ENCODE measurements at places on chromosomes 7 and 10. TPM values are rescaled to one million over a fixed set of nuclear protein-coding genes. Genes with fewer than 3 reads are reported as not detected.

DNA sequence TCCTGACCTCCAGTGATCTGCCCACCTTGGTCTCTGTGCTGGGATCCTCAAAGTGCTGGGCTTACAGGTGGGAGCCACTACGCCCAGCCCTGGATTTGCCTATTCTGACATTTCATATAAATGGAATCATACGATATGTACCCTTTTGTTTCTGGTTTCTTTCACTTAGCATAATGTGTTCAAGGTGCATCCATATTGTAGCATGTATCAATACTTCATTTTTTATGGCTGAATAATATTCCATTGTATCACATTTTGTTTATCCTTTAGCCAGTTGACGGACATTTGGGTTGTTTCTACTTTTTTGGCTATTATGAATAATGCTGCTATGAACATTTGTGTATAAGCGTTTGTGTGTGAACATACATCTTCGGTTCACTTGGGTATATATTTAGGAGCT is 4.8 kb upstream of the HILPDA start:
- H3K4me3 ChIP-seq, result no peak overlapping the region
- H3K36me3 ChIP-seq, result no peaks in the 10 kb centered on the region
- no peak for DNase-seq
- peaks cover 7% of the 10 kb centered on the region for H3K4me1 ChIP-seq
- H3K27me3 ChIP-seq, result no peaks in the 10 kb centered on the region
- no peak overlapping the region for H3K27ac ChIP-seq

GRCh38 chr7:85685901-85686300 is 499.0 kb upstream of the SEMA3D start:
- no peaks in the 10 kb centered on the region for H3K27me3 ChIP-seq
- DNase-seq, result no peak
- H3K4me3 ChIP-seq, result no peak overlapping the region
- no peak overlapping the region for H3K27ac ChIP-seq

SLC26A3 gene
- 0.53 TPM for total RNA-seq

DNA sequence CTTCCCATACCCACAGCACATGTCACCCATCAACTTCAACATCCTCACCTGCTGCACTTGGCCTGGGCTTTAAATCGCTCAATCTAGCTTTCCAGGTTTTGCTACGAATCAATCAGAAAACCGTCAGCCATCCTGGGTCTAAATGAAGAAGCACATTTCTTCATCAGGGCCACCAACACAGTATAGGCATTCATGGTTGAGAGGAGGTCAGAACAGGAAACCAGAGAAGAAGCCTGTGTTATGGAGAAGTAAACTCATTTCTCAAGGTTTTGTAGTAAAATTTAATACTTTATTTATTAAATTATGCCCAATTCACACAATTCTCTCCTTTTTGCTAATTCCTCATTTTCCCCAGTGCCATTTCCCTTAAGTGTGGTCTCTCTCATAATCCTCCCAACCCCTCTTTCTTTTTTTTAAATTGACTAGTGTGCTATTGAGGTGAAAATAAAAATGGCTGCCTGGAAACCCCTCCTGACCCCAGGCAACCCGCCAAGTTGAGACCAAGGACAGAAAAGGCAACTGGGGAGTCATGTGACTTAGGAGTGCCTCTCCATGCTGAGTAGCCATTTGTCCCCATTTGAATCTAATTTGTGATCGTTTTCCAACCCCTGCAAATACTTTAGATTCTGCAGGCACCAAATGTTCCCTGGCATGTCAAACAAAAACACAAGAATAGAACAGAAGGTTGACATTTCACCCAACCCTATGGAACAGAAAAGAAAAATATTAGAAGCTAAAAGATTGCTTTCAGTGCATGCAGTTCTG is 181.1 kb upstream of the NAMPT start:
- H3K27me3 ChIP-seq, result no peaks in the 10 kb centered on the region
- H3K4me1 ChIP-seq, result peaks cover 12% of the 10 kb centered on the region
- H3K27ac ChIP-seq, result no peak overlapping the region
- no peak overlapping the region for H3K4me3 ChIP-seq
- no peak for DNase-seq
- H3K36me3 ChIP-seq, result no peaks in the 10 kb centered on the region

- H3K36me3 ChIP-seq, result no peaks in the 10 kb centered on the region
- no peaks in the 10 kb centered on the region for H3K4me1 ChIP-seq
- H3K4me3 ChIP-seq, result no peak overlapping the region
These were observed 98.3 kb upstream of the NPVF start for GRCh38 chr7:25326501-25327156.

DNA sequence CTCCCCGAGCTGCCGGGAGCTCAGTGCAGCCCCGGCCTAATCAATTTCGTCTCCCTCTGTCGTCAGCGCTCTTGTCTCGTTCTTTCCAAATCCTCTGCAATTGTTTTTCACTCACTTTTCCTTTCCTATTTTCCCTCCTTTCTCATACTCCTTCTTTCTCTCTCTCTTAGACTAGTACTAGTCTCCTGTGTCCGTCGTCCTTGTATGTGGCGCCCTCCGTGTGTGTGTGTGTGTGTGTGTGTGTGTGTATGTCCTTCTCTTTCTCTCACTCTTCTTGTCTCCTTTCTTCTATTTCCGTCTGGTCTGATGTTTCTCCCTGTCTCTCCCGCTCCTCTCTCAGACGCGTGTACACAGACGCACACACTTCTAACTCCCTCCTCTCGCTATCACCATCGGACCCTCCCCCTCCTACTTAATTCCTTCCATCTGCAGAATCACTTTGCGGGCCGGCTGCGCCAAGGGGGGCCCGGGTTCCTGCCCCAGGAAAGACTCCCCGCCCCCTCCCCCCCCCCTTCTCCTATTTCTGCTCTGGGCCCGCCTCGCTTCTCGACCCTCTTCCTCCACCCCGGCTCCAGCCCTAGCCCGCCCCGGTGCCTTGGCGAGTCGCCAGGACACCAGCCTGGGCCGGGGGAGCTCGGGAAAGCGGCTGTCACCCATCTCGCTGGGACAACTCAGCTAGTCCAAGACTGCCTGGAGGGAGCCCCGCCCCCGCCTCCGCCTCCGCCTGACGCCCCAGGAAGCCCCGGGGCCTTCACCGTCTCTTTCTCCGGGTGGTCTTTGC is 743 bp upstream of the ZCCHC24 start:
- peaks cover 3% of the 10 kb centered on the region for H3K27me3 ChIP-seq
- H3K27ac ChIP-seq, result no peak overlapping the region
- no peak for DNase-seq
- H3K36me3 ChIP-seq, result no peaks in the 10 kb centered on the region

DNA sequence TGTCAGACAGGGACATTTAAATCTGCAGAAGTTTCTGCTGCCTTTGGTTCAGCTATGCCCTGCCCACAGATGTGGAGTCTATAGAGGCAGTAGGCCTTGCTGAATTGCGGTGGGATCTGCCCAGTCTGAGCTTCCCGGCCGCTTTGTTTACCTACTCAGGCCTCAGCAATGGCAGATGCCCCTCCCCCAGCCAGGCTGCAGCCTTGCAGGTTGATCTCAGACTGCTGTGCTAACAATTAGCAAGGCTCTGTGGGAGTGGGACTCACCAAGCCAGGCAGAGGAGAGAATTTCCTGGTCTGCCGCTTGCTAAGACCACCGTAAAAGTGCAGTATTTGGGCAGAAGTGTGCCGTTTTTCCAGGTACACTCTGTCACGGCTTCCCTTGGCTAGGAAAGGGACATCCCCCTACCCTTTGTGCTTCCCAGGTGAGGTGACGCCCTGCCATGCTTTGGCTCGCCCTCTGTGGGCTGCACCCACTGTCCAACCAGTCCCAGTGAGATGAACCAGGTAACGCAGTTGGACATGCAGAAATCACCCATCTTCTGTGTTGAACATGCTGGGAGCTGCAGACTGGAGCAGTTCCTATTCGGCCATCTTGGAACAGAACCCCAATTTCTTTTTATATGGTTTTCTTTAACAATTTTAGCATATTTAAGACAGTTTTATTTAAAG is 28.4 kb upstream of the VWDE start:
- H3K4me1 ChIP-seq, result no peaks in the 10 kb centered on the region
- no peaks in the 10 kb centered on the region for H3K36me3 ChIP-seq
- no peaks in the 10 kb centered on the region for H3K27me3 ChIP-seq
- no peak for DNase-seq

GRCh38 chr10:32055478-32056135 is 618 bp downstream of the KIF5B start:
- H3K27ac ChIP-seq, result peak overlapping the region; percentile 87
- H3K27me3 ChIP-seq, result no peaks in the 10 kb centered on the region
- DNase-seq, result no peak
- peak overlapping the region; percentile 83 for H3K4me3 ChIP-seq

DNA sequence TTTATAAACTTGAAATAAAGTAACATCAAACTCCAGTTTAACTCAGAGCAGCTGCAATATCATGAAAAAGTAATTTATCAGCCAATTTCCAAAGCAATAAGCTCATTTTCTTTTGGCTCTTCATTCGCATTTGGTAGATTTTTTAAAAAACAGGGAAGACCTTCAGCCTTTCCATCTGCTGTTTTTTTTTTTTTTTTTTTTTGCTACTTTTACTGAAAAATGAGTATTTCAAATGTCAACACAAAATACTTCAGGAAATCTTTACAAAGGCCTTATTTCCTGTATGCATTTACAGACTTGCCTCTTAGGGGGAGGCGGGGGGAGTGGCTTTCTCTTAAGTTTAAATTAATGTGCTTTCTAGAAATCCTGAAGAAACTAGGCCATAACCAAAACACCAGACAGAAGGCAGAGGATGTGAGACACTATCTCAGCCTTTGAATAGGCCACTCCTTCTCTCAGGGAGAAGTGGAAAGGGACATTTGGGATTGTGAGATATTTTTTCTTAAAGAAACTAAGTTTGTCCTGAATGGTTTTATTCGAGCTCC is 91.8 kb downstream of the COL28A1 start:
- H3K27ac ChIP-seq, result no peak overlapping the region
- H3K36me3 ChIP-seq, result no peaks in the 10 kb centered on the region
- H3K27me3 ChIP-seq, result no peaks in the 10 kb centered on the region
- no peak overlapping the region for H3K4me3 ChIP-seq

GRCh38 chr10:1024103-1024502 is 1.6 kb downstream of the IDI2 start:
- H3K36me3 ChIP-seq, result peaks cover 4% of the 10 kb centered on the region
- DNase-seq, result no peak
- H3K27ac ChIP-seq, result no peak overlapping the region
- H3K4me1 ChIP-seq, result no peaks in the 10 kb centered on the region
- H3K27me3 ChIP-seq, result no peaks in the 10 kb centered on the region
- no peak overlapping the region for H3K4me3 ChIP-seq

LRRC17 gene
- not detected for total RNA-seq

GRCh38 chr10:11715815-11716494 is 26.2 kb upstream of the ECHDC3 start:
- H3K27ac ChIP-seq, result no peak overlapping the region
- no peak for DNase-seq
- no peaks in the 10 kb centered on the region for H3K27me3 ChIP-seq
- no peak overlapping the region for H3K4me3 ChIP-seq
- H3K36me3 ChIP-seq, result no peaks in the 10 kb centered on the region

DNA sequence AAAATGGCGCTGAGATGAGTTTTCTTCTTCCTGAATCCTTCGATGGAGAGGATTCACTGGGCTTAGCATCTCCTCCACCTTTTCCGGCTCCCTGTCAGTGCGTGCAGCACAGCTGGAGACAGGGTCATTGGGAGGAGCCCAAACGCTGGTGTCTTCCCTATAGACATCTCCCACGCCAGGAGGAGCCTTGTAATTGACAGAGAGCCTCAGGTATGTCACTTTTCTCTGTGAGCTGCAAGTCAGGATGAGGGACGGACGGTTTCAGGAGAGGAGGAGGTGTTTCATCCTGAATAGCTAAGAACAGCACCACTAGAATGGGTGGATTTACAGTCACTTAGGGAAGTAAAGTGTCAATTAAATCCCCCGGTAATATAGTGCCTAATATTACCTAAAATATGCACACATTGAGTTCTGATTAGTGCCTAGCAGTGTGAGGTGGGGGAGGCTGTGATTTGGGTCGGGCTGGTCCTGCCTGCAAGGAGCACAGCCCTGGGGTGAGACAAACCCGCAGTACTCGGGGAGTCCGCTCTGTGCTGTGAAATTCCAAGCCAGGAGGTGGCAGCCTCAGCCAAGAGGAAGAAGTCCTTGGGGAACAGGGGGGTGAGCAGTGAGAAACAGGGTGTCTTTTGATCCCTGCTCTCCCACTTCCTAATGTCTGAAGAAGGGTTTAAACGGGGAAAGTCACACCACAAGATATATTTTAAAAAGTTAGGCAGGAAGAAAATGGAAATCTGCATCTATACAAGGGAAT is 28.2 kb downstream of the IL15RA start:
- H3K4me1 ChIP-seq, result no peaks in the 10 kb centered on the region
- no peaks in the 10 kb centered on the region for H3K27me3 ChIP-seq
- no peak for DNase-seq
- no peak overlapping the region for H3K27ac ChIP-seq

SPDYE16 gene
- not detected for total RNA-seq

MPP7 gene
- total RNA-seq, result 0.08 TPM

RPS24 gene
- 2,010 TPM for total RNA-seq

GRCh38 chr7:128365432-128365831 is 3.9 kb upstream of the PRRT4 start:
- H3K27ac ChIP-seq, result no peak overlapping the region
- H3K27me3 ChIP-seq, result peaks cover 28% of the 10 kb centered on the region
- H3K4me3 ChIP-seq, result no peak overlapping the region

- no peak overlapping the region for H3K4me3 ChIP-seq
- H3K27me3 ChIP-seq, result no peaks in the 10 kb centered on the region
- DNase-seq, result peak; percentile 16
- no peaks in the 10 kb centered on the region for H3K36me3 ChIP-seq
These were observed 194.0 kb upstream of the PLPP4 start for GRCh38 chr10:120262857-120263547.

DNA sequence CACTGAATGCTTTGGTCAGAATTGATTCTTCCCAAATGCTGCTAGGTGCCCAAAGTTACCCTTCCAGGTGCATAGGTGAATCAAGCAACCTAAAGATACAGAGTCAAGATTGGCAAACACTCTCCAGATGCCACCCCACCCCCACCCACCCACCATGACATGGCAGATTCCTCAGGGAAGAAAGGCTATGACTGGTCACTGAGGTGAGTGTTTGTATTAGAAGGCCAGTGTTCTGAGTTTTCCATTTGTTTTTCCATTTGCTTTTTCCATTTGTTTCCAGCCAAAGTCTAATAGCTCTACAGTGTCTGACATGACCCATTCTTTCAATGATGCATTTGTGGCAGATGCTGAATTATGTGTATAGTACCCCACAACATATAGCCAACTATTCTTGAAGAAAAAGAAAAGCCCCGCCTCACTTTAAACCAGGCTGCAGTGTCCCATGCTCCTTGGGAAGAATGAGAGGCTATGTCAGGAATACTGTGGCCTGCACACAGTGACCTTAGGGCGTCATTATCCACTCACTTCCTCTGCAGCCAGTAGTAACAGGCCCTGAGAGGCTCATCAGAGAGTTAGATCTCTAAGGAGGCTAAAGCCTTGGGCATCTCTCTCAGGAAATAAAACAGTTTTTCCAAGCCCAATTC is 16.1 kb upstream of the HIBADH start:
- no peaks in the 10 kb centered on the region for H3K27me3 ChIP-seq
- no peak overlapping the region for H3K27ac ChIP-seq
- H3K36me3 ChIP-seq, result no peaks in the 10 kb centered on the region
- no peaks in the 10 kb centered on the region for H3K4me1 ChIP-seq
- no peak overlapping the region for H3K4me3 ChIP-seq

GRCh38 chr10:9342885-9343570 is 1288.5 kb downstream of the GATA3 start:
- H3K36me3 ChIP-seq, result no peaks in the 10 kb centered on the region
- no peaks in the 10 kb centered on the region for H3K27me3 ChIP-seq
- DNase-seq, result no peak
- H3K4me1 ChIP-seq, result no peaks in the 10 kb centered on the region
- H3K4me3 ChIP-seq, result no peak overlapping the region

PLEKHS1 gene
- not detected for total RNA-seq

Data from GM12878 (cell line).